Astrocyte of the spinal cord (primary cell): ENCODE measurements at places on chromosomes 1 and 21.
A peak's percentile ranks its signal among the peaks of the same experiment; 100 is the strongest.

DNA sequence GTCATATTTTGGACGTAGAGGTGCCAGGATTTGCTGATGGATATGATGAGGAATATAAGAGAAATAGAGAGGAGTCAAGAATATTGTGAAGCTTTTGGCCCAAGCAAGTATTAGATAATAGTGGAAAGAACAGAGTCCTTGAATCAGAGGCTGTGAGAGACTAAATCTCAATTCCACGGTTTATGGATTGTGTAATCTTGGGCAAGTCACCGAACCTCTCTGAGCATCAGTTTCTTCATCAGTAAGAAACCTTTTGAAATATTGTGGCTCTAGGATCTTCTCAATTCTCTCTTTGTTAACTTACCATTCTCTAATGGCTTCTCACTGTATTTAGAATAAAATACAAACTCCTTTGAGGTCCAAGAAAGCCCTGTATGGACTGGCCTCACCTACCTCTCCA is 77.6 kb downstream of the RPS6KA1 start:
- DNase-seq = no peak

- DNase-seq = no peak
Observed at GRCh38 chr21:45498646-45499000, 43.6 kb downstream of the SLC19A1 start.

GRCh38 chr1:37474697-37475379 is 458 bp downstream of the ZC3H12A start:
- DNase-seq = peak; percentile 24

DNA sequence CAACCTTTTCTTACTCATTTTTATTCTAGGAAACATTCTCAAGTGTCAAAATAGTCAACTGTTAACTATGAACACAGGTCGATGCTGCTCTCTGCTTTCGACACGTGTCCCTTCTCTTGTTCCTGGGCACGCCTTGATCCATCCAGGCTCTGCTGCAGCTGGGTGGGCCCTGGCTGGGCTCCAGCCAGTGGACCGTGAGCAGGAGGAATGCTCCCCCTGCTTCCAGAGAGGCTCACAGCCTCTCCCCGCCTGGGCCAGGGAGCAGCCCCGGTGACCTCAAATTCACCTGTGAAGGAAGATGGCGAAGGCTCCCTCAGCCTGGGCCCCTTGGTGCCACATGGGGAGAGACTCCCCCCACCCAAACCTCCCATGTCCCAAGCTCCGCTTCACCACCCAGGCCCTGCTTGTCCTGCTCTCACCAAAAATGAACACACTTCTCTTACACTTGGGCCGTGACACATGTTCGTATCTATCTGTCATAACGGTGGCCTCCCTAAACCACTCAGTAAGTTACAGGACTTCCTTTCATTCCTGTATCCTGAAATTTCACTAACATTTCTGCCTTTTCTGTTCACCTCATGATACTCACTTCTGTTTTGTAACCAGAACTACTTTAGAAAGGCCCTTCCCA is 24.6 kb upstream of the ADARB1 start:
- no peak for DNase-seq

- DNase-seq = no peak
Observed at GRCh38 chr1:190102757-190103326, 374.8 kb downstream of the BRINP3 start.

DNA sequence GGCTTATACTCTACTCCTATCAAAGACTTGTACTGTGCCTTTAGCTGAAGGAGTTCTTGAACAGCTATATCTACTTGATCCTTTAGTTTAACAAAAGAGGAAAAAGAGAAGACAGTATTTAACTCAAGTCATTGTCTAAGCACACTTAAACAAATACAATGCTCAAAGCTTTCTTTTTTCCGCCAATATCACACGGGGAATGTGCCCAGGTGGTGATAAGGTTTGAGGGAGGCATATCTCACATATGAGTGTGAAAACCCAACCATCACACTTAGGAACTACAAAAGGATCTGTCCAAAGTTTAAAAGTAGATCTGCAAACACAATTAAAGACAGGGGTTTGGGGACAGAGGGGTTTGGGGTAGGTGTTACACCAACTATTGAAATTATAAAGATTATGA is 59.0 kb upstream of the SLC30A10 start:
- no peak for DNase-seq

GRCh38 chr1:40059960-40060750 is 19.6 kb downstream of the CAP1 start:
- DNase-seq = no peak

GRCh38 chr1:215599418-215600074 is 32.4 kb downstream of the KCTD3 start:
- peak; percentile 73 for DNase-seq
